ENCODE measurements at places on chromosomes 7 and 10.

- DNase-seq, result no peak
These were observed 558.4 kb downstream of the TYW1 start for GRCh38 chr7:67554986-67555385.

DNA sequence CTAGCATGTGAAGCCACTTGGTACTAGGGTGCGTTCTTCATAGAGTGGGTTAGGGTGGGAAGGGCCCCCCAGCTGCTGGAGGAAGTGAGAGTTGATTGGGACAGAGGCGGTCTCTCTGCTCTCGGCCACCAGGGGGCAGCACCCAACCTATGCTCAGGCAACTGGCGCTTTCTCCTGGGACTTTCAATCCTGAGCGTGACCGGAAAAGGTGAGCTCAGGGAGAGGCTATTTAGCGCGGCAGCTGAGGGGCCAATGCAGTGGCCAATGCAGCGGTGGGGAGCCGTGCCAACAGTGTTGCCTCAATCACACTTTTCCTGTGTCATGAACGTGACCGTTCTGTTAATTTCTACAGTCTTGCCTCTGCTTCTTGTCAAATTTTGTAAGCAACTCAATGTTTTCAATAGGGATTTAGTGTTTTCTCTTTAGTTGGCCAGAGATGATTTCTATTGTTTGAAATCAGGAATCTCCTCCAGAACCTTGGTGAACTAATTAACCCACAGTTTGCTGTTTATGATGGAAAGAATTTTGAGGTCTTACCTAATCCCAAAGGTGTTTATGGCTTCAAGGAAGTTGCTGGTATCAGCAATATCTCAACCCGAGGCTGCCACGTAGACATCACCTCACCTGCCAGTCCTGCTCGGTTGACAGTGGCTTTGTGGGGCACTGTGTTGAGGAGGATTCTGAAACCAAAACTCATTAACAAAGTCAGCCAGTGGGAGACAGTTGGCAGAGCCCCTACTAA is 67.9 kb upstream of the PDZD8 start:
- no peak for DNase-seq

GRCh38 chr7:34133356-34133982 is 228.1 kb downstream of the BMPER start:
- DNase-seq, result no peak

DNA sequence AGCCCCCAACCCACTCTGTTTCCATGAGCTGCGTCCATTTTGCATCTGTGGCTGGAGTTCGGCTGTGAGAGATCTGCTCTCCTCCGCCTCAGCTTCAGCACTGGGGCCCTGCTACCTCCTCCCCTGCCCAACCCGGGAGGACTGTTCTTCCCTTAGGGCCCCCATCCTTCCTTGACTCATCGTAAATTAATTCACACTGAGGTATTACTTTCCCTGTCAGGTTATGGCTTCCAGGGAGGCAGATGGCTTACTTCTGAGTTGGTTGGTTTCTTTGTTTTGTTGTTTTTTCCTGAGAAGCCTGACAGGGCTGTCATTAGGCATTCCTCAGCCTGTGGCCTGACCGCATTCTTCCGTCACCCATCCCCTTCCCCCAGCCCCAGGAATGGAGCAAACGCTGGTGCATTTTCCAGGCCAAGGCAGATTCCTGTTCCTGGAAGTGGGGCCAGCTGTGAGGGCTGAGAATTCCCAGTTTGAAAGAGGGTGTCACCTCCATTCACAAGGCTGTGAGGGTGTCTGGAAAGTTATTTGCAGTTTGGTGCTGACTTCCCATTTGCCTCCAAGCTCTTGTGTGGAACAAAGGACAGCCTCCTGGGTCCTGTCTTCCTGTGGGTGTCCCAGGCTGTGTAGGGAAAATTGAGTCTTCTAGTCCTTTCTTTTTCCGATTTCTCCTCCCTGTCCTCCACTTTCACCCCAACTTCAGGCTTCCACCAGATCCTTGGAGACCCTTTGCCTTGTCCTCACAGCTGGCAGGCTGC is 11.7 kb downstream of the CPA5 start:
- DNase-seq, result no peak

DNA sequence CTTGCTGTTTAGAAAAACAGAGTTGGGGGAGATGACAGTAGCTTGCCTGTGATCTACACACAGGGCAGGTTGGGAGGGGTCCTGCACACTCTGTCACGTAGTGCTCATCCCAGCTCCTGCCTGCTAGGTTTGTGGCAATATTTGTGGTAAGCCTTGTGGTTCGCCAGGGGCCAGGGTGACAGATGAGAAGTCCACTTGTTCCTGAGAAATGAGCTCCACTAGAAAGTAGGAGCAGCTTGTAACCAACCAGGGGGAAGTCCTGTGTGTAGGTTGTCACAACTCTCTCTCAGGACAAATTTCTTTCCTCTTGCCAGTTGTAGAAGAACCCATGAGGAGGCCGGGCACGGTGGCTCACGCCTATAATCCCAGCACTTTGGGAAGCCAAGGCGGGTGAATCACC is 147.0 kb downstream of the TCF7L2 start:
- no peak for DNase-seq

DNA sequence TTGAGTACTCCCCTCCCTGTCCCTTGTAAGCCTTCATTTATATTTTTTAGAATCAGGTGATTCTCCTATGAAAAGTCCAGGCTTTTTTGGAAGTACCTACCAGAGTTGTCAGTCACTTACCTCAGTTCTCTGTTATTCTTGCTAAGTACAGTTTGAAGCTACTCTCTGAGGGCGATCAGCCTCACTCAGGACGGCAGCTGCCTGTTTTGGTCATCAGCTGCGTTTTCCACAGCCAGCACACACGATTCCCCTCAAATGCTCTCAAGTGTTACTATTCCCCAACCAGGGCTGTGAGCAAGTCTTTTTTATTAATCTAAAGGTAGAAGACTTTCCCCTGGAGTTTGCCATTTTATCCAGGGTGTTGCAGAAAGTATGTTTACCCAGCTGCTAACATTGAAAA is 328.6 kb downstream of the SUGCT start:
- DNase-seq, result no peak

DNA sequence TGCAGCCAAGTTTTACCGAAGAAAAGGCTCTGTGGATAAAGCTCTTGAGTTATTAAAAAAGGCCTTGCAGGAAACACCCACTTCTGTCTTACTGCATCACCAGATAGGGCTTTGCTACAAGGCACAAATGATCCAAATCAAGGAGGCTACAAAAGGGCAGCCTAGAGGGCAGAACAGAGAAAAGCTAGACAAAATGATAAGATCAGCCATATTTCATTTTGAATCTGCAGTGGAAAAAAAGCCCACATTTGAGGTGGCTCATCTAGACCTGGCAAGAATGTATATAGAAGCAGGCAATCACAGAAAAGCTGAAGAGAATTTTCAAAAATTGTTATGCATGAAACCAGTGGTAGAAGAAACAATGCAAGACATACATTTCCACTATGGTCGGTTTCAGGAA is 10.6 kb downstream of the IFIT1 start:
- no peak for DNase-seq

DNA sequence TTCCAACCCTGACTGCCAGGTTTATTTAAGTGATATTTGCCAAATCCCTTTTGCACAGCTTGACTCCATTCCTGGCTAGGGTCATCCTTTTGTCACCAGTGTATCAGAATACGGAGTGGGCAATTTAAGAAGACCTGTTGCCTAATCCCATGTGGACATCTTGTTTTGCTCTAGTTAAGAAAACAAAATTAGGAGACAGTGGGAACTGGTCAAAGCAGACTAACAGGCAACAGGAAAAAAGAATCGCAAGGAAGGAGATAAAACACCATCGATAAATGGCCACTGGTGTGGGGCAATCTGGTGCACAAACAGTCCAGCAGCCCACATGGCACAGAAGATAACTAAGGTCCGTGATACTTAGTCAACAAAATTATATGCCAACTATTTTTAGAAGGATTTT is 21.4 kb downstream of the KDM7A start:
- DNase-seq, result no peak

GRCh38 chr7:24135003-24135817 is 148.8 kb upstream of the NPY start:
- peak; percentile 18 for DNase-seq

DNA sequence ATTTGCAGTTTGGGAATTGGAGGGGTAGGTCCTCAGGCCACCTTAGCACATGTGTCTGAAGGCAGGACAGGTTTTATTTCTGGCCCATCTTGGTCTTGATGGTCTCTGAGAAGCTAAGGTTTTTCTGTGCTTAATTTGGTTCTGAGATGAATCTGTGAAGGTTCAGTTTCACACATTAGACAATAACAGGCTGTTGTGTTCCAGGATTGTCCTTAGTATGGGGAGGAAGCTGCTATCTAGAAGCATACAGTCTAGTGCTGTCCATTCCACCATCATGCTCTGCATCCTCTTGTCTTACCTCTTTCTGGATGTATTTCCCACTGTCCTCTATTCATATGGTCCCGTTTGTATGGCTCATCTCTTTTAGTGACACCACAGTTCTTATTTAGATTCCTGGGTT is 7.1 kb downstream of the UBE2D1 start:
- DNase-seq, result no peak

GRCh38 chr7:41918597-41918996 is 215.7 kb upstream of the INHBA start:
- no peak for DNase-seq

GRCh38 chr10:60388116-60388625 is 1.5 kb downstream of the ANK3 start:
- DNase-seq, result no peak

- no peak for DNase-seq
These were observed 100.5 kb downstream of the FGFR2 start for GRCh38 chr10:121497513-121498470.

- no peak for DNase-seq
These were observed 30.2 kb downstream of the GRIFIN start for GRCh38 chr7:2445898-2446555.

- DNase-seq, result no peak
These were observed 271.8 kb upstream of the CACNA2D1 start for GRCh38 chr7:82715344-82715743.

Data from KG1 (cell line).